ENCODE measurements at places on chromosomes 6 and 20.

DNA sequence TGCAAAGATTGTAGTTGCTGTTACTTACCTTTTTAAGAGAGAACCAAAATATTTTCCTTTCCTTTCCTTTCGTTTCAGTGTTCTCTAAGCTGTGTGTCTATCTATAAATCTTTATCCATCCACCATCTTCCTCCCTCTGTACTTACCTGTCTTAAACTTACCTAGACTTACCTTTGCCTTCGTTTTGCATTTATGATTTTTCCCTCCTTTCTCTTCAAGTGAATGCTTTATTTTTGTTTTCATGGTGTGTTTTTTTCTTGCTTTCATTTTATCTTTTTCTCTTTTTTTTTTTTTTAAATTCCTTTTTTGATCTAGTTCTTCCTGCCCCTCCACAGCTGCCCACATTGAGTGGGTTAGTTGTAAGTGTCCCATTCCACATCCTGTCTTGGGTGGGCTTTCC, 26.2 kb downstream of the ARID1B start:
- DNase-seq, result no peak

- DNase-seq, result no peak
Measured at GRCh38 chr20:64033981-64034493, 1.9 kb upstream of the C20orf204 start.

- DNase-seq, result peak; percentile 48
Measured at GRCh38 chr6:117976030-117976651, 69.1 kb downstream of the SLC35F1 start.

- DNase-seq, result no peak
Measured at GRCh38 chr20:2986466-2986865, 57.0 kb upstream of the GNRH2 start.

GRCh38 chr20:35772563-35773058, 796 bp downstream of the PHF20 start:
- DNase-seq, result no peak

DNA sequence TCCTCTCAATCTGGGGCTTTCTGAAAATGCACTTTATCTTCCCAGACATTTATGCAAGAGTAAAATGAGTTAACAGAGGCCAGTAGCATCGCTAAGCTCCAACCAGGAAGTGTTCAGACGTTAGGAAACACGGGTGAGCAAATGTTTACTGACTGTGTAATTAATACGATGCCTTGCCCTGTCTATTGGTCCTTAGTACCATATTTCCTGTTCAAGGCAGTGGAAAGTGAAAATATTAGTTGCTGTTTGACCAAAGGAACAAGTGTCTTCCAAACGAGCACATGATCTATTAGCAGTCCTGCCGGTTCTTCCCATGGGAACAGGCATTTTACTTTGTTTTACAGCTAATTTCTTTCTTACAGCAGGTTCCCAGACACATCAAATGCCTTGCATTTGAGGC, 311.1 kb upstream of the JAG1 start:
- DNase-seq, result no peak

DNA sequence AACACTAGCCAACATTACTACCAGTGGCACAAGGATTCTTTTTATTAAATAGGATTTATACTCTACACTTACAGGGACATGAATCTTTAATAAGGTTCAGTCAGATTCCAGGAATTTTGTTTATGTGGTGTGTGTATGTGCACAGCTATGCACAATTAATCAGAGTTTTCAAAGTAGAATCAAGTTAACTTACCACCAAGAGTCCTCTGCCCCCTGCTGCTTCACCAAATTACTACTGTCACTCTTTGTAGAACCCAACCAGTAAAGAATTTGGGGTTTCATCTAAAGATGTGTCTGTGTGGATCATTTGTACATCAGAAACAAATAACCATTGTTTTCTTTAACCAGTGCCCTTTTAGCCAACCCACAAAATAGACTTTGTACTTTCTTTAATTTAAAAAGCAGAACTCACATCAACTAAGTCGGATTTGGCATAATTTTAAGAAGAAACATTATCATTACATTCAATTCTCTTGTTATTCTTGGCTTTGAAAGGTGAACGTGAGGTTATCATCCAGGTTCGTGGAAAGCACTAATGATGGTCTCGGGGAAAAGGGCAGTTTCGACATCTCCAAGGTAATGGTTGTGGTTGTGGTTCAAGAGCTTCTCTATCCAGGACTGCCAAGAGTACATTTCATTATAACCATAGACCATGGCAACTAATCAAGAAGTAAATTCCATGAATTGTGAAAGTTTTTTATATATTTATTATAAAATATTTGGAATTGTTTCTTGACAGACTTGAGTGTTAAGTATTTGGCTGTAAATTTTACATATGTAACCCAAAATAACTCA, 514.3 kb upstream of the ID4 start:
- DNase-seq, result no peak

DNA sequence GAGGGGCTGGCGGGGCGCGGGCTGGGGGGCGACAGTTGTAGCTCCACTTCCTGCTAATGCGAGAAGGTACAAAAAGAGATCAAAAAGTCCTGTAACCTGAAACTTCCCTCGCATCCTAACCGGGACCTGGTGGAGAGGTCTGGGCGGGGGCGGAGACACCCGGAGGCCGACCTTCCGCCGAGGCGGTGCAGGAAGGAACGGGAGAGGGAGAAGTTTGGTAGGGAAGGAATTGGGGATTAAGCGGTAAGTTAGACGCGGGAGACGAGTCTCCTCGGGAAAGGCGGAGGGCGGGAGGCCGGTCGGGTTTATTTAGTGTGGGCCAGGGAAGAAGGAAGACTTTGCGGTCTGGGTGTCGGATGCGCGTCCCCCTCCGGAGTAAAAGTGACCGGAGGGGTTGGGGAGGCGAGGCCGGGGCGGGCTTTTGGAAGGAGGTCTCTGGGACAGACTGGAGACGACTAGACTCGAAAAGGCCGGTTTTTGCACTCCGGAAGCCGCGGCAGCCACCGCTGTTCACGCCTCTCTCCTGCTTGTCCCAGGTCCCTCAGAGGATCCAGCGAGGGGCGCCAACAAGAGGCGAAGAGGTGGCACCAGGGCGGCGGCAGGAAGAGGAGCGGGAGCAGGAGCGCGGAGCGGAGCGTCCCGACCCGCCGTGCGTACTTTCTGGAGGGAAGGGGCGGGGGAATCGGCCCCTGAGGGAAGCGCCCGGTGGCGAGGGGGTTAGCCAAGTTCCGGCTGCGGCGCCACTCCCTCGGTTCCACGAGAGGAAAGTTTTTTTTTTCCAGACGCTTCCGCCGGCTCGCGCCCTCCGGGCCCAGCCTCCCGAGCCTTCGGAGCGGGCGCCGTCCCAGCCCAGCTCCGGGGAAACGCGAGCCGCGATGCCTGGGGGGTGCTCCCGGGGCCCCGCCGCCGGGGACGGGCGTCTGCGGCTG, 734 bp downstream of the TPBG start:
- DNase-seq, result peak; percentile 7

GRCh38 chr20:62665826-62666735, 23.8 kb downstream of the SLCO4A1 start:
- no peak for DNase-seq

DNA sequence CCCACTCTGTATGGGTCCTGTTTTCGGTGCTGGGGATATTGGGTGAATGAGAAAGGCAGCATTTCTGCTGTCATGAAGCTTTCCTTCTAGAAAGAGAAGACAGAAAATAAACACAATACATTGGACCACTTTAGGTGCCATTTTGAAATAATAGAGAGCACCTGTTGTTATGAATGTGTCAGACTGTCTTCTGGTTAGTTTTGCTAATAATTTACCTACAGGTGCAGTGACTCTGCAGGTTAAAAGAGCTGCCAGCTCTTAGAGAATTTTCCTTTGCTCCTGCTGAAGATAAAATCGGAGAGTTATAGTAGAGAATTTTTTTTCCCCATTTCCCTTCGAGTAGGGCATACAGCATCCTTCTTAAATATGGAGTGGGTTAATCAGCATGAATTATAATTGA, 21.9 kb upstream of the GCLC start:
- DNase-seq, result no peak

DNA sequence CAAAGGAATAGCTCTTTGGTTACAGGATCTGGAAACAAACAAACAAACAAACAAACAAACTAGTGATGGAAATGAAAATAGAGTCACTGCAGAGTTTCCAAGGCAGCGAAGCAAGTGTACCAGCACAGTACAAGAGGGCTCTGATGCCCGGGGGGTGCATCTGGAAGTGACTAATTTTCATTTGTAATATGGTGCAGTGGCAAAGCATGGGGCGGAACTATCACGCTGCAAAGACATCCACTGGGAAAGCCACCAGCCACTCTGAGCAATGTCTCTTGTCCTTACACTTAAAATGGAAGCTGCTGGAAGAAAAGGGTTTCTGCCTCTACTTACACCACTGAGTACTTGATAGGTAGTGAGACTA, 44.4 kb upstream of the NEDD9 start:
- no peak for DNase-seq

- DNase-seq, result no peak
Measured at GRCh38 chr6:13404228-13404891, 76.0 kb upstream of the TBC1D7 start.

DNA sequence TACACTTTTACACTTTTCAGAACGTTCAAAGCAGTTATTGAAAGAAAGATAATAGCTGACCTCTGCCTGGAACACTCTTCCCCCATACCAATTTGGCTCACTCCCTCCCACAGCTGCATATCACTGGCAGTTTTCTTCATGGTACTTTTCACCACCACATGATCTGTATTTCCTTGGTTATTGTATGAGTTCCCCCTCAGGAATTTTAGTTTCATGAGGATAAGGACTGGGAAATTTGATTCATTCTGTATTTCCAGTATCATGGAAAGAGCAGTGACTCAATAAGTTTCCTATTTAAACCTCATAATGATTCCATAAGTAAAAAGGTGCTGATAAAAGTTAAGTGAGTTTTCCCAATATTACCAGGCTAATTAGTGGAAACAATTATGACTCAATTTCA, 16.0 kb downstream of the HTR1B start:
- DNase-seq, result no peak
